ENCODE measurements at places on chromosomes 2 and 18.

- DNase-seq, result peak; percentile 45
Measured at GRCh38 chr2:237253046-237253702, 160.8 kb downstream of the COL6A3 start.

DNA sequence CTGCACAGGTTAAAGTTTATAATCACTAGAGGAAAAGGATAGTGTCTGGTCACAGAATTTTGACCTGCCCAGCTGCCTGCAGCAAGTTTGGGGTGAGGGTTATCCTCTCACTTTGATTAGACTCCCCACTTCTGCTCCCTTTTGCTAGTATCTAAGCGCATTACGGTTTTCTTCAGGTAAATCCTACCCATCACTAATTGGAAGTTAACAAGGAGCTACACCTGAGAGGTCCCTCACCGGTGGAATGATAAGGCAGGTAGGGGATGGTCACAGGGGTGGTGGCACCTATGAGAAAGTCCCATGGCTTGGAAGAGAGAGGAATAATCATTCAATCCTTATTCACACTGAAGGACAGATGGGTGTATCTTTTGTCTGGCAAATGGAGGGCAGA lies 7.6 kb downstream of the BCL2 start:
- no peak for DNase-seq

DNA sequence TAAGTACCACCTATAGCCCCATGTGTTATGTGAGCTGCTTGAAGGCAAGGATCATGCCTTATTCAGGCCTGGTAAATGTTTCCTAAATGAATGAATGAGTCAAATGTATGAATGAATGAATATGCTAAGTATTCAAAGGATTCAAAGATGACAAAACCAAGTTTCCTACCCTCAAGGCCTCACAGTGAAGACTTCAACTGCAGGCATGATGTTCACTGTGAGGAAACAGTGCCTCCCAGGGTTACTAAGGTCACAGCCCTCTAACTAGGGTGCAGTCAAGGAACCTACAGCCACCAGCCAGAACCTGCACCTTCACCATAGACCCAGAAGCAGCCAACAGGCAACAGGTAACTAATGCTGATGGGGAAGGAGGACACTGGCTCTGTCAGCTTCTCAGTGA lies 69.3 kb downstream of the SUMO1 start:
- no peak for DNase-seq

DNA sequence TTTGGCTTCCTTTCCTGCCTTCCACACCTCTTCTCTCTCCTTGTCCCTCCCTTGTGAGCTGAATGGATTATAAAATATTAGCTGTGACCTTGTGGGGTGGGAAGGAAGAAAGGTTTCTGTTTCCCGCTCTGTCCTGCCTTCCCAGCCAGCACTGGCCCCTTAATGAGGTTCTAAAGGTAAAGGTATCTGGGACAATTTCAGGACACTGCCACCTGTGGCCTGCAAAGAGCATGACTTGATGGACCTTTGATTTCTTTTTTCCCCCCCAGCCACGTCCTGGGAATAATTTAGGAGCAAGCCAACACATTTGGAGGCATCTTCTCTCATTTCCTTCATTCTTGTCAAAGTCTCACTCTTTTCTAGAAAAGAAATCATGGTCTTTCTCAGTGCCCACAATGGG lies 246.7 kb upstream of the EPAS1 start:
- no peak for DNase-seq

DNA sequence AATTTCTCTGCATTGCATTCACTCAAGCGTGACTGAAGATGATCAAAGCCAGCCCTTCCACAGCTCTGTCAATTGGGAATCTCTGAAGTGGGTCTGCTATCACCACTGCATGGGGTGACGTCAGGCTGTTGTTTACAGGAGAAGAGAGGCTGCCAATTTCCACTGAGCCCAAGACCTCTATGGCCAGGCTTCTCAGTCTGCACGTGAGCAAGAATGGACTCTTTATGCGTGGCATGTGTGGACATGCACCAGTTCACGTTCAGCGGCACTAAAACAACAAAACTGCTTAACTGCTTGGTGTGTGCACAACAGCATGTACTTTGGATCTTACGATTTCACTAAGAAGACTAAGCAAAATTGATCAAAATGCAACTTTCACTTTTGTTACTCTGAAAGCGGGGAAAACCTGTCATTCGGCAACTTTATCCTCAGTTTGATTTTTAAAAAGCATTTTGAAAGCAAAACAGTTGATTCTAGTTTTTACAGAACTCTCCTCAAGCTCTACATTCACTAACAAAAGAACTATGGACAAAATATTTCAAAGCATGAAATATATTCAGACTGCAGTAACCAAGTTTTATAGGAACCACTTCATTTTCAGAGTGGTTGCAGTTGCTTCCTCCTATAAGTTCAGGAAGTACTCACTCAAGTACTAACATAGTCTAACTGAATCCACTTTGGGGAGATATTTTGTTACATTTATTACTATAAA lies 77.0 kb upstream of the SERTAD2 start:
- peak; percentile 67 for DNase-seq

GRCh38 chr2:160974803-160975202 lies 185.4 kb upstream of the TANK start:
- DNase-seq, result no peak

- DNase-seq, result no peak
Measured at GRCh38 chr18:75360215-75360614, 67.3 kb downstream of the SMIM21 start.

- DNase-seq, result no peak
Measured at GRCh38 chr2:100068395-100068794, 74.0 kb downstream of the AFF3 start.

GRCh38 chr2:69926849-69927515 lies 12.1 kb downstream of the MXD1 start:
- DNase-seq, result no peak

GRCh38 chr2:223102040-223102400 lies 50.0 kb downstream of the KCNE4 start:
- DNase-seq, result no peak

- no peak for DNase-seq
Measured at GRCh38 chr18:31957728-31958127, 14.8 kb upstream of the TRAPPC8 start.

DNA sequence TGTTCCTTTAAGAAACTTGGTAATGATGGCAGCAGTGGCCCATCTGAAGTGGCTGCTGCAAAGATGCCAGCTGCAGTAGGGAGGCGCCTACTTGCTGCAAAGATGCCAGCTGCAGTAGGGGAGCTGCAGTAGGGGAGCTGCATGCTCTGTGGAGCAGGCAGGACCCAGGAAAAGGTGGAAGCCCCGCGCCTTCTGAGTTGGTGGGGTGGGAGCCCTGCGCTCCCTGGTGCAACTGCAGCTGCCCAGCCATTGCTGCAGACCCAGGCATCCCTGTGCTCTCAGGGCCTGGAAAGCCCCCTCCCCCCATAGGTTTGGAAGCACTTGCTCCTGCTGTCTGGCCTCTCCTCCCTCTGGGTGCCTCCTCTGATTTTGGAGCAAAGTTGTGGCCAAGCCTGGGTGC lies 155.3 kb downstream of the DPP4 start:
- no peak for DNase-seq

- DNase-seq, result no peak
Measured at GRCh38 chr2:1238598-1239138, 174.6 kb upstream of the TPO start.

DNA sequence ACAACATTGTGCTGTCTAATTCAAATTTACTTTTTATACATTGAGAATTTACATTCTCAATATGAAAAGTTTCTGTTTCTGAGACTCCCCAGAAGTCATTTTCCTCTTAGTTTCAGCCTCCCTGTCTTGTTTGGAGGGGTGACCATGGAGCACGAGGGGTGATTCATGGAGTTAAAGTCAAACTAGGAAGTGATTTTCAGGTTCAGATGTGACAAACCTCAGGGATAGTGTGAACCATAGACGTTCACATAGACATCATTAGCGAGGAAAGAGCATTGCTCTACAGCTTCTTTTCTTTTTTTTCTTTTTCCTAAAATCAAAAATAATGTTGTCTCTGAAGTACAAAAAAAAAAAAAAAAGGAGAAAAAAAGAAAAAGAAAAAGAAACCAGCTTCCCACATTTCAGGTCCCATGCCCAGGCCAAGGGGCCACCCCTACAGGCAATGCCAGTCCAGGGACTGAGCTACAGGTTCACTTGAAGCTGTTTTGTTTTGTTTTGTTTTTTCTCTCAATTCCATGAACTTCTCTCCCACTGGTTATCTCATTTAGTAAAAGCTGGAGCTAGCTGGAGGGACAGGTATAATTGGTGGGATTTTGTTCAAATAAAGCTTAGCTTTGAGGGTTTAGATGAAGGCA lies 18.1 kb upstream of the LCLAT1 start:
- DNase-seq, result no peak

DNA sequence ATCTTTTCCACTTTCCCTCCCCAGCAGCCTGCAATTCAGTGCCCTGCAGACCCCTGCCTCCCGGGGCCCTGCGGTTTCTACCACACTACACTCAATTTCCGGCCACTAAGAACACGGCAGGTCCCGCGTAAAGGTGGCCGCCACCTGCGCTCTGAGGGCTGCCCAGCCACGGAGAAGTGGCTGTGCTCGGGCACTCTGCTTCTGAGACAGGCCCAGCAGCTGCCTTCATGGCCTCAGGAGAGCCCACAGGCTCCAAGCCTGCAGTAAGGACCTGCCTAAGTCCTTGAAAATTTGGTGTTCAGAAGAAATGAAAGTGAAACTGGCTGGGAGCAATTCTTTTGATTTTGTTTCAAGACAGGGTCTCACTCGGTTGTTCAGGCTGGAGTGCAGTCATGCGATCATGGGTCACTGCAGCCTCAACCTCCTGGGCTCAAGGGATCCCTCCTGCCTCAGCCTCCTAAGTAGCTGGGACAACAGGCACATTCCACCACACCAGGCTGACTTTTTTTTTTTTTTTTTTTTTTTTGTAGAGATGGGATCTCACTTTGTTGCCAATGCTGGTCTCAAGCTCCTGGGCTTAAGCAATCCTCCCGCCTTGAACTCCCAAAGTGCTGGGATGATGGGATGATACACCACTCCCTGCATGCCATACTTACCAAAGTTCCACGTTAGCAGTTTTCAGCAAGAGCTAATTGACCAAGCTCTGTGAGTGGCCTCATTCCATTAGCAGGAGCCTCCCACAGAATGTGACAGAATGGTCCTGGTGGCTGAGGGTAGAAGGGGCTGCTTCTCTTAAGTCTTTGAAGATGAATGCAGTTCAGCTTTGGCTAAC lies 14.6 kb upstream of the ALPP start:
- no peak for DNase-seq

DNA sequence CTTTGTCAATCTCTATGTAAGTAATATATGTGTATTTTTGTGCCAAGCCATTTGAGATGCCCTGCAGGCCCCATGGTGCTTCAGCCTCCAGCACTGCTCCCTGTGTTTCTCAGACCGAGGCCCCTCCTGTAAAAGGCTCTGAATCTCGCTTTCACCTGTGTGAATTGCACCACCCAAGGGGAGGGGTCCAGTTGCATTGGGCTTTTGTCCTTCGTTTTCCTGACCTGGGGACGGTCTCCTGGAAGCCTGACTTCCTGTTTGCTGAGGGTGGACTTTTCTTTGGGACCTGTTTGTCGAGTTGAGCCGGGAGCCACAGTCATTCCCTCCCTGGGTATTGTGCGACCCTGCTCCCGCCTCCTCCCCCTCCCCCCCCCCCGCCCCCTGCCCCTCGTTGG lies 48.9 kb downstream of the AGAP1 start:
- no peak for DNase-seq

DNA sequence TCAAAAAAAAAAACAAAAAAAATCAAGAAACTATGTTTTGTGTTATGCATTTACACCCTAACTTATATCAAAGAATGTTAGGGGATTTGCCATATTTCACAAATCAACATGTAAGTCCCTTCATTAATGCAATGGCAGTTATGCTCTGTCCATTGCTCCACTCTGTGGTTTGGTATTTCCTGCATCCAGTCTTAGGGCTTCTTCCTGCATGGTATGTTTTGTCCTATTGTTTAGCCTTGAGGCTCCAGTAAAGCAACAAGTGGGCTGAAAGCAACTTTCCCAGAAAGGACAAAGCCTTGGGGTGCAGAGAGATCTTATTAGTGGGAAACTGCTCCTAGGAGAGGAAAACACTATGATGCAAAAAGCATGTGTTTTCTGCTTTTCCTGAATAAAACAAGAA lies 474.1 kb downstream of the IRS1 start:
- no peak for DNase-seq

DNA sequence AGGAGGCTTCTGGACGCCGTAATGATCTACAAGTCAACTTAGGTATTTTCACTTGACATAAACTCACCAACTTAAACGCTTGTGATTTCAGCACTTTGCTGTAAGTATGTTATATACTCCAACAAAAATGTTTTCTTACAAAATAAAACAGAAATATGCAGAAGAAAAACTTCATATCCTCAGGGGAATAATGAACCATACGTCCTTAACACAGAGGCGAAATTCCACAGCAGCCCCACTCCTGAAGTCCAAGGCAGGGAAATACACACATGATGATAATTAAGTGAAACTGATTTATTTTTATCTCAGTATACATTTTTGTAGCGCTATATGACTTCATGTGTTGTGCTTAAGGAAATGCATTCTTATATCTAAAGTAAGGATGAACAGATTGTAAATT lies 335.4 kb upstream of the VWC2L start:
- peak; percentile 70 for DNase-seq

- no peak for DNase-seq
Measured at GRCh38 chr2:110740747-110741349, 8.5 kb downstream of the ACOXL start.

DNA sequence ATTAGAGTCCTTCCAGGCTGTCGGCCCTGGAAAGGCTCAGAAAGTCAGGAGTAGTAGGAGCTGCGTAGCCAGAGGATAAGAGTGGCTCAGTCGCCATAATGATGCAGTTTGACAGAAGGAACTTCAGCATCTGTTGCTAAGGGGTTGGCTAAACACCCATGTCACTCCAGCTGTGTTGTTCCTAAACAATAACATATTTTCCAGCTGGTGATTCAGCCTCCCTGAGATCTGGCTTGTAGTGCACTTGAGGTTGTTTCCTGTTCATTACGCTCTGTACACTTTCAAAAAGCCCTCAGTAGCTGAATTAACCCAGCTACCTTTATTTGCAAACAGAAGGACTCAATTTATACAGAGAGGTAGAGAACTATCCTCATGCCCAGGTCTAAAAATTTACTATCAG lies 39.7 kb upstream of the EPAS1 start:
- peak; percentile 25 for DNase-seq

DNA sequence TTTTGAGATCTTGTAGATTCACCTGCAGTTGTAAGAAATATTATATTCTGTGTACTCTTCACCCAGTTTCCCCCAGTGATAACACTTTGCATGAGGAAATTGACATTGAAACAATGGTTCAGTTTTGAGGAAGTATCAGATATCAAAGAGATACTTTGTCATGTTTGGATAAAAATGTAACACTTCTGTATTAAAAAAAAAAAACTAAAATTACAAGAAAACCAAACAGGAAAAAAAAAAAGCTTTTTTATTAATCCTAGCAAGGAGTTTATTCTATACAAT lies 204.0 kb downstream of the ARL4C start:
- no peak for DNase-seq

DNA sequence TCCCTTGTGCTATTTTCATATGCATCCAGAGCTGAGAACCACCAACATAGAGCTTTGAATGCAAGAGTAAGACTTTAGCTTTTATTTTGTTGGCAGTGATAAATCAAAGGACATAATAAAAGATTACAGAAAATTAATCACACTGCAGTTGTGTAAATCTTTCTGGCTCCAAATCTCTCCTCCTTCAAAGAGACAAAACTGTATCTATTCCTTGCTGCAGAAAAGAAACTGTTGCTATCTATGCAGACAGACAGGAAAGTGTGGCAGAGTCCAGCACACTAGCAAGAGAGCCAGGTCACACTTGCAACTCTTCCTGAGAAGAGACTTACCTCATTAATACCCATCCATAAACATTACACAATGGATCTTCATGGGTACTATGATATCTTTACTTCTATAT lies 57.5 kb downstream of the DTNB start:
- DNase-seq, result no peak
